ENCODE measurements at places on chromosomes 13 and 19.

DNA sequence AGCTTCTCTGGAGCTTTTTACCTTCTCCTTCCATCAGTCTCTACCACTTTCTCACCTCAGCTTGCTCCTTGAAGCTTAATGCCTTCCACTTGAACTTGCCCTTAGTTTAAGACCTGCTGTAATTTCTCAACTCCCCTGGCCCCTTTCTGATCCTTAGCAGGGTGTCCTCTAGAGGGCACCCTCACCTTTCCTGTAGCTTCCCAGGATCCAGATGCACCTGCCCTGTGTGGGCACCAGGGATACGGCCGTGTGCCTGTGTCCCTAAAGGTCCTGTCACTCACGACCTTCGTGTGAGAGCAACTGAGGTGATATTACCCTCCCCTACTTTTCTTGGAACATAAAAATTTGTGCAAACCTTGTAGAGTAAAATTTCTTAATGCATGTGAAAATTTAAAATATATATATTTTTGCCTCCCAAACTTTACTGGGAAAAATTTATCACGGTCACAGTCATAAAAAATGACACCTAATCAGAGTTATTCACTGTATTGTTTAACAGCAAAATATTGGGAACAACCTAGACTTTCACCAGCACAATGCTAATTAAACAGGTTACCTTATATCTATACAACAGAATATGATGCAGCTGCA, 46.4 kb downstream of the PSG3 start:
- peak; percentile 36 for DNase-seq

DNA sequence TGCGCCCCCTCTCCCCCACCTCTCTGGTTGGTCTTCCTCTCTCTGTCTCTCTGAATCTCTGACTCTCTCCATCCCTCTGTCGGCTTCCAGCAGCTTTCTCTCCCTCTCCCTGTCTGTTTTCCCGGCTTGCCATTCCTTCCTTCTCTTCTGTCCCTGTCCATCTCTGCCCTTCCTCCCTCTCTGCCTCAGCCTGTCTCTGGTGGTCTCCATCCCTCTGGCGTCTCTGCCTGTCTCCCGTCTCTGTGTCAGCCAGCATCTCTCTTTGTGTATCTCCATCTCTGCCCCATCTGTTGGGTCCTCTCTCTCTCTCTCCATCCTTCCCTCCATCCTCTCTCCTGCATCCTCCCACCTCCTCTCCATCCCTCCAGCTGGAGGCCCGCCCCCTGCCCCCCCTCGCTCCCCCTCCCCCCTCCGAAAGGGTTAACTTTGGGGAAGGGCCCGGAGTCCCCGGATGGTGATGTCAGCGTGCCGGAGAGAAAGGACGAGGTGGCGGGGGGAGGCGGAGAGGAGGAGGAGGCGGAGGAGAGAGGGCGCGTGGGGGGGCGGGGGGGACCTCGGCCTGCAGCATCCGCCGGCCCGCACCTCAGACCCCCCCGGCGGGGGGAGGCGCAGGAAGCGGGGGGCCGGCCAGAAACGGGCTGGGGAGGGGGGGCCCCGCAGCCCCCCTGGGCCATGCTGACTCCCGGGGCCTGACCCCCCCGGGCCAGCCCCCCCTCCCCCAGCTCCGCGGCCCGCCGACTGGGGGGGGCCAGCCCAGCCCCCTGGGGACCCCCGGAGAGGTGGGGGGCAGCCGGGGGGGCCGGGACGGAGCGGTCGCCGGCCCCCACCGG, at the start of gene BRSK1:
BRSK1 (plus strand) TSS at position 450 of the 830 bp plus-strand sequence. CDS start 446 bp downstream, outside the sequence.
- DNase-seq: peak; percentile 65

DNA sequence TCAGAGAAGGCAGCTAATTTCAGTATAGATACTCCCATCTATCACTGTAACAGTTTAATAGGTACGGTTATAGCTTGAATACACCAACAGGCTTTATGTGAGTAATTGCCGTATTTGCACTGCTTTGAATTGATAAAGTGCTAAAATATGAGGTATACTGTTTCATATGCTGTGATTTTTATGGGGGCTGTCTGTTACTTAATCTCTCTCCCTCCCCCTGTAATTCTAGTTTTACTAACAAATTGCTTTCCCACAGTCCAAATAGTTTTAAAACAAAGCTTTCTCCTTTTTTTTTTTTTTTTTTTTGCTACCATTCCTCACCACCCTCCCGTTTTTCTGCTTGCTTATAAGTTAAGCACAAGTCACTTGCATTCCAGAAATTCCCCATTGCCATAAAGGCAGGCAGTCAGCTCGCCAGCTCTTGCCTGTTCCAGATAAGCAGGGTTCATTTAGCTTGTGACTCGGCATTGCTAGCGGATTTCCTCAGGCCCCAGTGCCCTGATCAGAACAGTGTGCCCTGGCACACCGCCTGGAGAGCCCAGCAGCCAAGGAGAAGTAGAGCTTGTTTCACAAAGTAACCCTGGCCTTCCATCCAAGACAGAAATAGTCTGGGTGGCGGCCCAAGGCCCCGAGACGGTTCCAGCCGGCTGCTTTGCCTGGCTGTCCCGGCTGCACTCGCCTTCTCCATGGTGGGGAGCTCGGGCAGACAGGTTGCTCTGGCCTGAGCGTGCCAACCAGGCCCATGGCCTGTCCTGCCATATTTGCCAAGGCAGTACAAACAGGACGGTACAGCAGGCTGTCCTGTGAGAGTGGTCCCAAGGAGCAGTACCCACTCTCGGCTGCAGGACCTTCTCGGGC, 43.5 kb upstream of the NPAS1 start:
- DNase-seq: peak; percentile 70

DNA sequence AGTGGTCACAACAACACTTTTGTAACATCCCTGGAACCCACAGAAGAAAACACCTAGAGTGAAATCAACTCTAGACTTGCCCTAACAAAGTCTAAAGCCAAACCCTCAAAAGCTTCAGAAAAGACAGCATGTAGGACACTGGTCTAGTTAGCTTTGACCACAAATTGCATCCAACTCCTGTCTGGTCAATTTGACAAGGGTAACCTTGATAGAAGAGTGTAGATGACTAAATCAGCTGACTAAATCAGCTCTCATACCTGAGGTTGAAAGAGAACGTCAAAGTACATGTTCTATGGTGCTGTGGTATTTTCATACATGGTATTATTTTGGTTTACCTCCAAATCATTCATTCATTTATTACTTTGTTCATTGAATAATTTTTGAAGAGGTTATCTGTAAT, 272.8 kb downstream of the KLF5 start:
- DNase-seq: no peak

DNA sequence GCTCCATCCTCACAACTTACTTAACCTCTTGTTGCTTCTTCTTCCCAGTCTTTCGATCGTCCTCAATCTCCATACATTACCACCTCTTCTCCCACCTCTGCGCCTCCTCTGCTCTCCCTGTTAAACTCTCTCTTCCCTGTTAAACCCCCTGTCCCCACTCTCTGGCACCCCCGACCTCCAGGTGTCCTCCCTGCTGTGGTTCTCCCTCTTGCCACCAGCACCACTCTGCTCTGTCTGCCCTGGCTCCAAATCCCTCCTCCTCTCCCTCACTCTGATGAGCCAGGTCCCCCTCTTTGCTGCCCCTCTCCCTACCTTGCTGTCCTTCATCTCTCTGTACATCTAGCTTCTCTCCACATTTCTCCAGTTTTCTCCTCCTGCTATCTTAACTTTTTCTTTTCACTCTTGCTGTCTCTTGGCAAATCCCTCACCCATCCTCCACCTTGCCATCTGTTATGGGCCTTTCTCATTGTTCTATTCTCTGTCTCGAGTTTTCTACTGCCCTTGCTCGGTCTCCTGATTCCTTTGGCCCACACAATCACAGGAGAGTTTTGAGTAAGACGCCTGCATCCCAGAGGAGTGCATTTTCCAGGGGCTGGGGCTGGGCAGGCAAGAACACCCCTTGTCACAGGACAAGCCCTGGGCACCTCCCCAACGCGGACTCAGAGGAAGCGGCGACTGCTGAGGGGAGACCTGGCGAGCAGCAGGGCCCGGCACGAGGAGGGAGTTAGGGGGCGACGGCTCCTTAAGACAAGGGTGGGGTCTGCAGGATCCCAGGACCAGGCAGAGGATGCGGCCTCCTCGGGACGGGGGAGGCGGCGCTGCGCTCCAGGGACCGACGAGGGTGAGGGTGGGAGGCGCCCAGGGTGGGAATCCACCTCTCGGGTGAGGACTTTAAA, 21.4 kb upstream of the ERVV-1 start:
- DNase-seq: no peak

- no peak for DNase-seq
These were observed 212.5 kb upstream of the ZNF536 start for GRCh38 chr19:30159636-30160035.

- no peak for DNase-seq
These were observed 54.4 kb downstream of the ERCC5 start for GRCh38 chr13:102900193-102900608.

- no peak for DNase-seq
These were observed at the start of gene MARK4 for GRCh38 chr19:45250832-45251451. Gene MARK4, plus strand, starts transcription at chr19:45251271. Its CDS starts 318 bp downstream, at chr19:45251589.

DNA sequence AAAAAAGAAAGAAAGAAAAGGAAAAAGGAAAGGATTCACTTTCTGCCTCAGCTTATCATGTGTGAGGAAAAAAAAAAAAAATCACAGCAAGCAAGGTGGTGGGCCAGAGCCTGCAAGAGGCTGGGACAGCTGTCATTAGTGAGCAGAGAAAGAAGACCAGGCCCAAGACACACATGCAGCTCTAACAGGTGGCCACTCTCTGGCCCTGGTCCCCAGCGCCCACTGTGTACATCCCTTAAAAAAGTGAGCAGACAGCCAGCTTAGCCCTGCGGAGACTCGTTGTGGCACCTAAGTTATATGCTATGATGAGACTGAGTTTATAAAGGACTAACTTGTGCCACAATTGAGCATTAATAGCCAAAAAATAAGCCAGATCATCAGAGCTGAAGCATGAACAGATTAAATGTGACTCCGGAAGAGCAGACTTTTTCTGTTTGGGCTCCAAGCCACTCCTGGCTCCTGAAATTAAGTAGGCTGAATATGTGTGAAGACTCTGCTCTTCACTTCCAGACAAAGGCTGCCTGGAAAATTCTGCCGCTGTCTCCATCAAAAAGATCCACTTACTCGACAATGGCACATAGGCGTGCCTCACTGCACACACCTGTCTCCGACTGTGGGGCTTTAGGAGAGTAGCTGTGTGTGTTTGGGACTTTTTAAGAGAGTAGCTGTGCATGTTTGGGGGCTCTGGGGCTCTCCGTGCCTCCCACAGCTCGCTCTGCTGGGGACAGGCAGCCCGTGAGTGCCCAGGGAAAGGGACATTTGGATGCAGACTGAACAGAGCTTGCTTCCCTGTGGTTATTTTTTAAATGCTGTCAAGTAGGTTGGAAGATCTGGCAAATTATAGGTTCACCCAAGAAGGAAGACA, 55.0 kb downstream of the LATS2 start:
- DNase-seq: no peak

DNA sequence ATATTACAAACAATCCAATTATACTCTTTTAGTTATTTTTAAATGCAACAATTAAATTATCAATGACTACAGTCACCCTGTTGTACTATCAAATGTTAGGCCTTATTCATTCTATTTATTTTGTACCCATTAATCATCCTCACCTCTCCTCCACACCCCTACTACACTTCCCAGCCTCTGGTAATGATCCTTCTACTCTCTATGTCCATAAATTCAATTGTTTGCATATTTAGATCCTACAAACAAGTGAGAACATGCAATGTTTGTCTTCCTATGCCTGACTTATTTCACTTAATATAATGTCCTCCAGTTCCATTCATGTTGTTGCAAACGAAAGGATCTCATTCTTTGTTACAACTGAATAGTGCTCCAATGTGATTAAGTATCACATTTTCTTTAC, 1414.6 kb downstream of the SLITRK1 start:
- DNase-seq: no peak

GRCh38 chr19:41870401-41870873, 6.6 kb upstream of the CD79A start:
- no peak for DNase-seq

DNA sequence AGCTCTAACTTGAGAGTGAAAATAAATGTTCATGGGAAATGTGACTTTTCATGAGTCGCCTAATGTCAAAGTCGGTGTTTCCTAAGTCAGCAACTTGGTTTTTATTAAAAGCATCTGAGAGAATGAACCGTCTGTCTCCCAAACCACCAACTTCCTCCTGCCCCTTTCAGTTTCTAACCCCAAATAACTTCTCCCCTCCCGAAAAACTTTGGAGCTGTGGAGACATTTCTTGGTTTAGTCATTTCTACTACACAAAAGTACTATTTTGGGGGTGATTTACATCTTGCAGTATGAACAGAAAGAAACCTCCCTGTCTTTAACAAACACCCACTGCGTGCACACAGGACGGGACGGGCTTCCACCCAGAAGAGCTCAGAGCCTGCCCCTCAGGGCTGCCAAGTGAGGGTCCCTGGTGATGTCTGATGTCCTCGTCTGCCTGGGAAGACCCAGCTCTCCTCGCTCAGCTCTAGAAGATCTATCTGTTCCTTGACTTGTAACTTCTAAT, 65.0 kb downstream of the RASA3 start:
- no peak for DNase-seq

- peak; percentile 35 for DNase-seq
These were observed 565.1 kb downstream of the LIG4 start for GRCh38 chr13:107650081-107650701.

- DNase-seq: no peak
These were observed 56.3 kb downstream of the FOXO1 start for GRCh38 chr13:40609972-40610726.

- no peak for DNase-seq
These were observed 852 bp upstream of the CYP4F12 start for GRCh38 chr19:15671891-15672579.

DNA sequence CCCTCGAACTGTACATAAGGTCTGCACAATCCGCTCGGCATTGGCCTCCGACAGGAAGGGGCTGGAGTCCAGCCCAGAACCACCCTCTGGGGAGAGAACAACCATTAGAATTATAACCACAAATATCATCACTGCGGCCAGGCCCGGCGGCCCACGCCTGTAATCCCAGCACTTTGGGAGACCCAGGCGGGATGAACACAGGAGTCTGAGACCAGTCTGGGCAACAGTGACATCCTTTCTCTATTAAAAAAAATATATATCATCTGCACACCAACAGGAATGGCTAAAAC, 11.4 kb downstream of the COQ8B start:
- no peak for DNase-seq

GRCh38 chr19:5250127-5250659, 90.4 kb downstream of the PTPRS start:
- DNase-seq: no peak

GRCh38 chr19:19399733-19400433, 5.6 kb upstream of the GATAD2A start:
- no peak for DNase-seq

DNA sequence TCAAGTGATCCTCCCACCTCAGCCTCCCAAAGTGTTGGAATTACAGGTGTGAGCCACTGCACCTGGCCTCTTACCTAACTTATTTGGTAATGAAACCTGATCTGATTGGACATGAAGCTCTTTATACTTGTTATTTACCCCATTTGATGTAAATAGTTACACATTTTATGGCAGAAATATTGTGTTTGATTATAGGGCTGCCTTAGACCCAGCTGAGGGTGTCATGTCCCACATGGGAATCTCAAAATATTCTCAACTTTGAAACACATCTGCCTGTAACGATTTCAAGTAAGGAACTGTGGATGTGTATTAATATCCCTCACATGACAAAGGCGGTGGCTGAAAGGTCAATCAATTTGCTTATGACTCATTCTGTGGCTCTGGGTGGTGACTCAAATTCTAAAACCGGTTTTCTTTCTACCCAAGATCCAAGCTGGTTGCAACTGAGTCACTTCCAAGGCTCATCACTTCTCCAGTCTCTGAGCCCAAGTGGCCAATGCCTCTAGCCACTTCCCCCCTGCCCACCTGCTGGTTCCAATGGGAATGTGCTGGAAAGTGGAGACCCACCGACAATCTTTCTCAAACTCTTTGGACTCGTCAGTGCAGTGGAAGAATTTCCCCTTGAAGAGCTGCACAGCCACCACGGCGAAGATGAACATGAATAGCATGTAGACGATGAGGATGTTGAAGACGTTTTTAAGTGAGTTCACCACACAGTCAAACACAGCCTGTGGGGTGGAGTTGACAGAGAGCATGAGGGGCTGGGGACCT, 110.9 kb downstream of the IER2 start:
- peak; percentile 56 for DNase-seq
